Fibroblast of skin of left biceps (primary cell): ENCODE measurements at places on chromosomes 7 and 10.

- peak; percentile 12 for DNase-seq
These were observed 30.0 kb upstream of the MSRB2 start for GRCh38 chr10:23065181-23065948.

GRCh38 chr10:34880817-34881216, 65.7 kb upstream of the PARD3 start:
- DNase-seq, result no peak

- no peak for DNase-seq
These were observed 7.4 kb upstream of the ZNF467 start for GRCh38 chr7:149780636-149781419.

GRCh38 chr7:139762886-139763285, 14.9 kb downstream of the HIPK2 start:
- no peak for DNase-seq

DNA sequence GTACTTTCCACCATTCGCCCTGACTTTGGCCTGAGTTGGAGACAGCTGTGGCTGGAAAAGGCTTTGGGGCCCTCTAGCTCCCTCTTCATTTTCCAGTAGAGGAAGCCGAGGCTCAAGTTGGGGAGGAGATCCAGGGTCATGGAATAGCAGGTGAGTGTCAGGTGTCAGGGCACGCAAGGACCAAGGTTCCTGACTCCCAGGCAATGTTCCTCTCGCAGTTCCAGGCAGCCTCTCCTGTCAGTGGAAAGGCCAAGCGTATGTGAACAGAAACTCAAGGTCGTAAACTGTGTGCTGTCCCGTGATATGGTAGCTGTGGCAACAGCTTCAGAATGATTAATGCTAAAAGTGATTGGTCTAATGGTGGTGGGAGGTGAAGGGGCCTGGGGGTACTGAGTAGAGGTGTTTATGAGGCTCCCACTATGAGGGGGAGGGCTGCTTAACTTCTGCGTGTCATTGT, 13.2 kb downstream of the ADAMTS14 start:
- DNase-seq, result no peak

DNA sequence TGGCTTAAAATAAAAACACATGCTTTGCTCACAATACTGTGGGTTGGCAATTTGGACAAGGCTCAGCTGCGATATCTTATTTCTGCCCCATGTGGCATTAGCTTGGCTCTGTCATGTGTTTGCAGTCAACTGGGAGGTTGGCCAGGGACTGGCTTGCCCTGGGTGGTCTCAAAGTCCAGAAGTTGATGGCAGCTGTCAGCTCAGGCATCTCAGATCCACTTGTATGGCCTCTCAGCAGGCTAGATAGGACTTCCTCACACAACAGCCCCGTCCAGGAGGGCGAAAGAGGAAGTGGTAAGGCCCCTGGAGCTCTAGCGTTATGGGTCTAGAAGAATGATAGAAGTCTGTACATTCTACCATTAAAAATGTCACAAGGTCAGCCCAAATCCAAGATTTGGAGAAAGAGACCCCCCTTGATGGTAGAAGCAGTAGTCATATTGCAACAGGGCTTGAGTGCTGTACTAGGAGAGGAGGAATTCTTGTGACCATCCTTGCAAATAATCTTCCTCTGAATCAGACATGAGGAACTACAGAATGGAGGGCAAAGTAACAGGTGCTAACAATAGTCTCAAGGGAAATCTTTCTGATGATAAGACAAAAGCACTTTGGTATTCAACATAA, 166.2 kb downstream of the FAM107B start:
- DNase-seq, result no peak

GRCh38 chr7:54961391-54961790, 57.4 kb upstream of the EGFR start:
- no peak for DNase-seq

DNA sequence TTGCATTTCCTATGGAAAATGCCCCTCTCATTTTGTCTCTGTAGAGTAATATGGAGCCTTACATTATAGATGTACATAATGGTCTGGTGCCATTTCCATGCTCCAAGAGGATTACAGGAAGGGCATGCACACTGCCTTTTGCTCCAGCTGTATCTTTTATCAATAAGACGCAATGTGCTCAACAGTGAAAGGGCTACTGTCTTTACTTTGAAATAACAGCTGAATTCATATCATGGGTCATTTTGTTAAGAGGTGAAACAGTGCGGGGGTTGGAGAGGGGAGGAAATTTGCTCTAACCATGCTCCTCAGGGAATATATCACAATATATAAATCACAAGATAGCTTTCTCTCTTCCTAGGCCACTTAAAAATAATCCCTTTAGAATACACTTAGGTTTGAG, 77.7 kb downstream of the ICA1 start:
- no peak for DNase-seq

GRCh38 chr10:5890452-5890915, 441 bp downstream of the FBH1 start:
- no peak for DNase-seq

DNA sequence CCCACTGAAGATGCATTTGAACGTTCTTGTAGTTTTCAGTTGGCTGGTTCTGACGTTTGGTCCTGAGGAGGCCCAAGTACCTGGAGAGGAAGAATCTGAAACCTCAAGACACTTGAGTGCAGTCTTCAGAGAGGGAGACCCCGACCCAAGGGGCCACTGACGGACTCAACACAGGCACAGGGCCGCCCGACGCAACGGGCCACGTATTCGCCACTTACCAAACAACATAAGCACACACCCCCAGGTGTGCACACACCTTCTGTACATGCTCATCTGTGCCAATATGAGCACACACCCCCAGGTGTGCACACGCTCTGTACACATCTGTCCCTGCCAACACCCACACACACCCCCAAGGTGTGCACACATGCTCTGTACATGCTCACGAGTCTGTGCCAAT, 68.5 kb downstream of the DIP2C start:
- DNase-seq, result no peak

- no peak for DNase-seq
These were observed 79.7 kb upstream of the FERD3L start for GRCh38 chr7:19224951-19225350.

- DNase-seq, result no peak
These were observed 660 bp downstream of the ANKRD16 start for GRCh38 chr10:5888843-5889623.

DNA sequence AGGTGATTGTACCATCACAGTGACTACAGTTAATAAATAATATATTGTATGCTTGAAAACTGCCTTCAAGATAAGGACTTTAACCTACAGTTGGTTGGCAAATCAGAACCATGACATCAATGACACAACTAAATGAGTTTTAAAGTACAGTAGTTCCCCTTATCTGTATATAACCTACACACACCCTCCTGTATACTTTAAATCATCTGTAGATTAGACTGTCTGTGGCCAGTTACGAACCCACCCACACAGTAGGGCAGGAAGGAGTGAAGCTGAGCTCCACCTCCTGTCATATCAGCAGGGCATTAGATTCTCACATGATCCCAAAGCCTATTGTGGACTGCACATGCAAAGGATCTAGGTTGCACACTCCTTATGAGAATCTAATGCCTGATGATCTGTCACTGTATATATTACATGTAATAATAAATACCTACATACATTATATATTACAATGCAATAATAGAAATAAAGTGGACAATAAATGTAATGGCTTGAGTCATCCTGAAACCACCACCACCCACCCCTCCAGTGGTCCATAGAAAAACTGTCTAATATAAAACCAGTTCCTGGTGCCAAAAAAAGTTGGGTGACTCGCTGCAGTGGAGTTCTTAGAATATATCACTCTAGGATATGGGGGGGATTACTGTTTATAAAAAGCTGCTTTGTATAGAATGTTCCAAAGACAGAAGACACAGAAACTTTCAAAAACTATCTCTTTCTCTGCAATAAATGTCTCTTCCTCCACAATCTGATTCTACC, 5.6 kb downstream of the TPK1 start:
- DNase-seq, result peak; percentile 17

DNA sequence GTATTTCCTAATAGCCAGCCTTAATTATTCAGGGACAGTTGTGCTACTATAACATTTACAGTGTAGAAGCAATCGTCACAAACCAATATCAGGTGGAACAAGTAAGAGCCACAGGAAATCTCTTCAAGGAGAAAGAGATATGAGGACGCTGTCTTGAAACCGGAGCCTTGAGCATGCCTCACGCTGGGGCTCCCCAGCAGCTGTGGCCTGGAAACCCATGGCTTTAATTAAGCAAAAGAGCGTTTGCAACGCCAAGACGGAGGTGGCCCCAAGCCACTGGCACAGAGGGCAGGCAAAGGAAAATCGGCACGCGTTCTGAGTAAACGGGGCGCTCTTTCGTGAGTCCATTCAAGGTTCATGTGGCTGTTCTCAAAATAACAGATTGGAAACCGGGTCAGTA, 84.4 kb downstream of the C10orf90 start:
- no peak for DNase-seq

- DNase-seq, result no peak
These were observed 98.7 kb upstream of the PPIF start for GRCh38 chr10:79248341-79249185.

DNA sequence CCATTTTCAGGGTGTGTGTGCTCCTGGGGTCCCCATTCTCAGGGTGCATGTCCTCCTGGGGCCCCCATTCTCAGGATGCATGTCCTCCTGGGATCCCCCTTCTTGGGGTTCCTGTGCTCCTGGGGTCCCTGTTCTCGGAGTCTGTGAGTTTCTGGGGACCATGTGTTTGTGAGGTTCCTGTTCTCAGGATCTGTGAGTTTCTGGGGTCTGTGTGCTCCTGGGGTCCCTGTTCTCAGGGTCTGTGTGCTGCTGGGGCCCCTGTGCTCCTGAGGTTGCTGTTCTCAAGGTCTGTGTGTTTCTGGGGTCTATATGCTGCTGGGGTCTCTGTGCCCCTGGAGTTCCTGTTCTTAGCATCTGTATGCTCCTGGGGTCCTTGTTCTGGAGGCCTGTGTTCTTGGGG, 425.5 kb downstream of the GLRX3 start:
- DNase-seq, result no peak

GRCh38 chr7:51016546-51016945, 233.8 kb upstream of the GRB10 start:
- DNase-seq, result no peak

- DNase-seq, result no peak
These were observed 130.9 kb upstream of the MKLN1 start for GRCh38 chr7:131196803-131197202.
